NCI-H1417 treated with DMSO at 0.1 percent for 48 hours (cell line): ENCODE measurements at places on chromosomes 7 and 10.
A peak's percentile ranks its signal among the peaks of the same experiment; 100 is the strongest.

DNA sequence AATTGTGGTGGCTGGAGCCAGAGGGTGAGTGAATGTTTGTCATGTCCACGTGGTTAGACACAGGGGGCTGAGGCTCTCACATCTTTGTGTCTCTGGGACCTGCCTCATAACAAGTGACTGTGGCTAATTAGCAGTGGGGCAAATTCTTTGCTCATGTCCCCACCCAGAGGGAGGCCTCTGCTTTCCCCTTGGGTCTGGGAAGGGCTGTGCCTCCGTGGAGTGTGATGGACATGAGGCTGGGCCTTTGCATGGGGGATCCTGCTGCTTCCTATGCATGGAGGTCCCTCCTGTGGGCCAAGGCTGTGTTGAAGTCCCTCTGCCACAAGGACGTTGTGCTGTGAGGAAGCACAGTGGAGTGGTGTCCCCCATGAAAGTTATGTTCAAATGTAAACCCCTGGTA lies 327.4 kb upstream of the SHH start:
- no peak for DNase-seq

- no peak for DNase-seq
These were observed 361.3 kb upstream of the MKI67 start for GRCh38 chr10:128487517-128487916.

- DNase-seq = no peak
These were observed 84.2 kb downstream of the C10orf105 start for GRCh38 chr10:71635251-71635866.

DNA sequence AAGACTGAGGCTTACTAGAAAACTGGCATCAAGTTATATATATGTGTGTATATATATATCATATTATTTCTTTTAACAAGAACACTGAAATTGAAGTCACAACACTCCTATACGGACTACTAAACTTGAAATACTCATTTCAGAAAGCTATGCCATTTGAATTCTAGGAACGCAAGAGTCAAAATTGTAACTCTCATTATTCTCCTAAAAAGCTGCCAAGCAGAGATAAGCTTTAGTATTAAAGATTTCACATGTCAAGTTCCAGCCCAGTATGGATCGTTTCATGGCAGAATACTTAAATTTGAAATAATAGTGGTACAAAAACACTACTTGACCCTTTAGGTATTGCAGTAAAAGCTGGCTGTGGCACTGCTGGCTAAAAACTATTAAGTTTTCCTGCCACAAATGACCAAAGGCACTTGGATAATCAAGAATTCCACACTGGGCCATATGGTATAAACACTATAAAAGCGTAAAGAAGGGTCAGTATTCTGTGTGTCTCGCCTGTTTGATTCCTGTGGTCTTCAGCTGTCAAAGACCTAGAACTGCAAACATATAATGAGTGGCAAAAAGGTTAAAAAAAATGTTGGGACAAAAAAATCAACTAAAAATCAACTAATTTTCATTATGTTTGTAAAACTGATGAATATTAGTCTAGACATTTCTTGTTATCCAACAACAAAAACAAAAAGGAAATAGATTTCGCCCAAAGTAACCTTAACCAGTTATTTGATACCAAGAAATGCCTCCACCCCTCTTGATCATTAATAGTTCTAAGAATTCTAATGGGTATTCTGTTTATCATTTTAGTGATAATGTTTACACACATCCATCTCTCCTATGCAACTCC lies 2.4 kb downstream of the CCDC71L start:
- DNase-seq = no peak

DNA sequence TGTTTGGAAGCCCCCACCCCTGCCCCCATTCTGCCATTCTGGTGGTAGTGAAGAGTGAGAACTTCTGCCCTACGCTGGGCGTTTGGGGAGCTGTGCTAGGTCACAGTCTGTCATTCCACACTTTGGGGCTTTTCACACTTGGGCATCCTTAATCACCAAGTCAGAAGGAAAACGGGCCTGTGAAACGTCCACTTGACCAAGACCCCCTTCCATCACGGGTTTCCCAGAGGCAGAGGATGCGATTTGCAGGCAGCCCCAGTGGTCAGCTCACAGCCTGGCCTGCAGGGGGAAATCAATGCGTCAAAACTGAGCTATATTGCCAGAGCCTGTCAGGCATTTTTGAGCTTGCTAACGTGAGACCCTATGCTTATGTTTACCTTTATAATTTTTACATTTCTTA lies 663.3 kb upstream of the MGMT start:
- DNase-seq = no peak

- peak; percentile 12 for DNase-seq
These were observed 18.4 kb downstream of the NKX2-3 start for GRCh38 chr10:99551158-99551557.

GRCh38 chr7:47570649-47571050 lies 11.3 kb downstream of the TNS3 start:
- DNase-seq = no peak

DNA sequence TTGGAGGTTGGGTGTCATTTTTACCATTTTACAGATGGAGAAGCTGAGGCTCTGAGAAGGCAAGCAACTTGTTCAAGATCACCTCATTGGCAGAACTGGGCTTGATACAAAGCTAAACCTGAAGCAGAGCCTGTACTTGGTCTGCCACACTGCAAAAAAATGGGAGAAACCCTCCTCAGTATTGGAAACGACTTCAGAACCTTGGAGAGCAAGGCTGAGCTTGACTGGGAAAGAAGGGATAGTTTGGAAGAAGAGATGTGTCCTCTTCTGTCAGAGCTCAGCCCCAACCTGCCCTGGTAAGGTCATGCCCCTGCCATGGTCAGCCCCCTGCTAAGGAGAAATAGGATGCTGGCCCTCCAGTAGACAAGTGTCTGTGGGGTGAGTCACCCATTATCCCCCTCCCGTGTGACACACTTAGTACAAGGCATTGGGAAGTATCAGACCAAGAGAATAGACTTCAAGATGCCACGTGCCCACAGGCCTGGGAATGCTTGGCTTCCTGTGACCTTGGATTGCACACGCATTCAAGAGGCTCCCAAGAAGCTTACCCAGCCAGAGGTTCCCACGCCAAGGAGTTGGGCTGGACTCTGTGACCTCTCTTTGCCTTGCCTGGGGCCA lies 56.2 kb upstream of the SMNDC1 start:
- DNase-seq = no peak

DNA sequence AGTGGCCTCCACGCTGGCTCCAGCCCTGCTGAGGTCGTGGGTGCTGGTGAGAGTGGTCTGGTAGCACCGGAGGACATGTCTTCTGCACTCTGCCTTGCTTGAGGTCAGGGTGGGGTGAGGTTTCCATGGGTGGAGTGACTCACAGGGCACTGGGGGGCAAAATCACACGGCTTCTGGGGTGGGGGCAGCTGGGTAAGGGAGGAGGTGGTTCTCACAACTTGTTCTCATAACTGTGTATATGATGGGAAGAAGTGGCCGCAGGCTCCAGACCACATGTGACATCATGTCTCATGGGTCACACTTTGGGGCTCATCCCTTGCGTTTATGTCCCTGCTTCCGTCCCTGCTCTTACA lies 884 bp upstream of the PRF1 start:
- DNase-seq = no peak

GRCh38 chr10:1631282-1631681 lies 106.0 kb downstream of the ADARB2 start:
- no peak for DNase-seq

- DNase-seq = no peak
These were observed 964 bp downstream of the FRMD4A start for GRCh38 chr10:14329746-14330173.

- no peak for DNase-seq
These were observed 62.3 kb downstream of the OSBPL3 start for GRCh38 chr7:24917510-24918239.

DNA sequence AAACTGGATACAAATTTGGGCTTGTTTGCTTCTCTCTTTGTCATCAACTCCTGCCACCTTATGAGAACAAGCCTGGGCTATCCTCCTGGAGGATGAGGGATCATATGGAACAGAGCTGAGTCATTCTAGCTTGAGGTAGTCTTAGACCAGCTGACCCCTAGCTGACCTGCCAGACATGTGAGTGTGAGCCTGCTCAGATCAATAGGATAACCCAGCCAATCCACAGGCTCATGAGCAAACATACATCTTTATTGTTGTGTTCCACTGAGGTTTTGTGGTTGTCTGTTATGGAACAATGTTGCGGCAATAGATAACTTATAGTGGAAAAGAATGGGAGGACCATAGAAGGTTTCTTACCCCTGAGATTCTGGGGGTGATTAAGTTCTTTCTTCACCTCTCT lies 54.5 kb upstream of the FAM180A start:
- DNase-seq = no peak

DNA sequence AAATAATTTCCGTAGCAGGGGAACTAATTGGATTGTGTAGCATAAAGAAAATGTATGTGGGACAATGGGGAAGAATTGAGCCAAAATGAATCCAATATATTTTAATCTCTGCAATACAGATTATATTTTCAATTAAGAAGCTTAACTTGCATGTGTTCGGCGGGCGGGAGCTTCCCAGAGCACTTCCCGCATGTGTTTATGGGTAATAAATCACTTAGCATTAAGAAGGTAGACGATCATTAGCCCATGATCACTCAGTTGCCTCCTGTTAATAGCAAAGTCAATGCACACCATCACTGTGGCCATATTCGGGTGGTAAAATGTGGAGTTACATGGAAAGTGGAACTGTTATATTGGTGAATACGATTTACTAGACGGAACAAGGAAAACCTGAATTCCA lies 122.9 kb upstream of the INSYN2A start:
- no peak for DNase-seq

GRCh38 chr7:67445728-67446127 lies 449.1 kb downstream of the TYW1 start:
- DNase-seq = no peak

DNA sequence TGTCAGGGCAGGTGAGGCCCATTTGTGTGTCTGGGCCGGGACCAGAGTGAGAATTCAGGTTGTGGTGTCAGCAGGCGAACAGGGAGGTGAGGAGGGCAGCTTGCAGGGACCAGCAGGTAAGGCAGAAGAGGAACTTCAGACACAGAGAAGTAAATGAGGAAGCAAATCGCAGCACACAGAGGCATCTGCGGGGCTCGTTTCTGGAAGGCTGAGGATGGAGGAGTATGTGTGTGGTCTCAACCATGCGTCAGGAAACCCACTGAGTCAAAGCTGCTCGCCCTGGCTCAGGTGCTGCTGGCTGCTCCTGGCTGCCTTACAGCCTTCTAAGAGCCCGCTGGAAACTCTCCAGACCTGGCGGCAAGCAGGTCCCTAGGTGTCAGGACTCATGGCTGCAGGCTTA lies 26.9 kb upstream of the PITRM1 start:
- no peak for DNase-seq

GRCh38 chr7:13849163-13849892 lies 140.1 kb downstream of the ETV1 start:
- DNase-seq = no peak

DNA sequence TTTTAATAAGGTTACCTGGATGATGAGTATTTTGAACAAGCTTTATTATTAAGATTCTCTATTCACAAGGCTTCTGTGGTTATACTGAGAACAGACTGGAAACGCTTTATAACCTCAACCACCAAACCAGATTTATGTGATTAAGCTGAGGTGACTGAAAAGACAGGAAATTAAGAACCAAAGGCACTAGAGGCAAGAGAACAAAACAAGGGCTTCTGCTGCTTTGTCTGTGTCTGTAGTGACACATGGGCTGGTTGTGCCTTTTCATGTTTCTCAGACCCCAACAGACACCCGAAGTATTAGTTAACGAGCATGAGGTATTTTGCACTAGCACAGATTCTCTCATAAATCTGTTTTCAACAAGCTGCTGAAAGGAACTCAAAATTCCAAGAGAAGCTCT lies 64.4 kb downstream of the RAPGEF5 start:
- no peak for DNase-seq

- DNase-seq = no peak
These were observed 33.5 kb downstream of the TSPAN15 start for GRCh38 chr10:69484736-69485135.

- DNase-seq = no peak
These were observed 18.7 kb downstream of the SEC24C start for GRCh38 chr10:73762915-73763314.

DNA sequence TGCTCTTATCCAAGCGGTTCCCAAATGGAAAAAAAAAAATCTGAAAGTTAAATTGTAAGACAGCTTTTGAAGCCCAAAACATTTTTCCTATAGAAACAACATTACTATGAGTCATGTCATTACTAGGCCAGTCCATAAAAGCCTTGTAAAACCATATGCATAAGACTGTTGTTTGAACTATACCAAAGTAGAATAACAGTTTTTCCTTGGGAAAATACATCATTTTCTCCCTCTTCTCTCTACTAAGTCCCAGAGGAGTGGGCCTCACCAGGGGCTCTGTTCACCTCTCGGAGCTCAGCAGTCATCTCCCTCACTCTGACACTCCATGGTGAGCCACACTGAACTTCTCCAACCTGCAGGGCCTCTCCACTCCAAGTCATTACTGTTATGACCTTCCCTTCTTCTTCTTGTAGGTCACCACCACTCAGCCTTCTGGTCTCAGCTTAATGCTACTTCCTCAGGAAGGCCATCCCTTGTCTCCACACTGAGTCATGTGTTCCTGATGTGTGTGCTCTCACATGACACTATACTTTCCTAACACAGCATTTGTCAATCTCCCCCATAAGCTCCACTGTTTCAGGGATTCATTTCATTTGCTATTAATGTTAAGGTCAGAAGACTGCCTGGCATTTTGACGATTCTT lies 32.5 kb downstream of the ZNF438 start:
- DNase-seq = no peak

- DNase-seq = no peak
These were observed 70.4 kb upstream of the APBB1IP start for GRCh38 chr10:26367771-26368170.

DNA sequence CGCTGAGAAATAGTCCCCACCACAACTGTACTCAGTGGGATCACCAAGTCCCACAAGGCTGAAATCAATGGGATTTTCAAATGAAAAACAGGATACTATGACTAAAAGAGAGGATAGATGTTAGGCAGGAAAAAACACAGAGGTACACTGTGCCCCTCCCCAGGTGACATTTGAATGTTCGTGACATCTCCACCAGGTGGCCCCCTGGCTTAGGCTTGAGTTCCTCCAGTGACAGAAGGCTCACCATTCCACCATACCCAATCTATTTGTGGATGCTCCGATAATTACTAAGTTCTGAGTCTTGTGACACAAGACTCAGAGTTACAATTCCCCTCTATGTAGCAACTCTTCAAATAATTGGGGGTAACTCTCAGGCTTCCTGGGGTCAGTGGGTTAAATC lies 77.5 kb upstream of the KCNMA1 start:
- DNase-seq = no peak

DNA sequence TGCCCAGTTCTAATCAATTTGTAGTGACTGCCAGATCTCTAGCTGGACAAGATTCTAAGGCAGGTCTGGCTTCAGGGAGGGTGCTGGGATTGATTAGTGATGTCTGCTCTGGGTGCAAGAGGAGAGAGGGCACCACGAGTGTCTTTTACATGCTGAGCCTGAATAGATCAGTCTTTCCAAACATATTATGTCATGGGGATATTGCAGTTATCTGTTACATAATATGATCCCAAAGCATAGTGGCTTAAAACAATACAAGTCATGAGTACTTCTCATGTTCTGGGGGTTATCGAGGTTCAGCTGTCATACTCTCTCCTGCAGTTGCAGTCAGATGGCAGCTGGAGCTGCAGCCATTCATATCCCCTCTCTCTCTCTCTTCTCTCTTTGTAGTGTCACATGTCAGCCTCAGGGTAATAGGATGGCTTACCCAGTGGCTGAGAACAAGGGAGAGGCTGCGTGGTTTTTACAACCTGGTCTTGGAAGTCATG lies 26.0 kb downstream of the SLC29A3 start:
- DNase-seq = no peak

GRCh38 chr7:101864039-101864438 lies 46.6 kb downstream of the CUX1 start:
- DNase-seq = no peak

- no peak for DNase-seq
These were observed 107.7 kb upstream of the TMEM168 start for GRCh38 chr7:112897839-112898431.

- DNase-seq = no peak
These were observed 22.2 kb downstream of the ZDHHC16 start for GRCh38 chr10:97468162-97468561.
